Daoy (cell line): ENCODE measurements at places on chromosomes 3 and 15. TPM values are rescaled to one million over a fixed set of nuclear protein-coding genes. Genes with fewer than 3 reads are reported as not detected.

DNA sequence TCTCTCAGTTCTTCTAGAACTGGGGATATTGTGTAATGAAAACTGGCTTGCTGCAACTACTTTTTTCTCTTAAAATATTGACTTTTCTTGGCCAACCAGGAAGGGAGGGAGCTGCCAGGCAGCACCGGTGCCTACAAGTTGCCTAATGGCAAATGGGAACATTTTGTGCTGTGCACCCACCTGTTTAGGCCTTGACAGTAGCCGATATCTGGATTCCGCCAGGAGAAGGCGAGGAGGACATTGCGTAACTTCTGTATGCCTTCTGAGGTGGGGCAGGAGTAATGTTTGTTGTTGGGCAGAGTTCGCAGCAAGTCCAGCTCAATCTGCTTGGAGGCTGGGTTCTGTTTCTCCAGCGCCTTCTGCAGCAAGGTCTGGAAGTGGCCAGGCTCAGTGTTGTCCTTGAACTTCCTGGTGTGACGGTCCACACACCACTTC lies 64.9 kb downstream of the TBC1D2B start:
- no peak for DNase-seq

GRCh38 chr3:36945333-36945980 lies 603 bp upstream of the TRANK1 start:
- no peak for DNase-seq

GRCh38 chr3:159008401-159008800 lies 206.5 kb downstream of the MFSD1 start:
- no peak for DNase-seq

The CIB2 gene
- total RNA-seq, result 2.0 and 6.7 TPM in 2 replicates

DNA sequence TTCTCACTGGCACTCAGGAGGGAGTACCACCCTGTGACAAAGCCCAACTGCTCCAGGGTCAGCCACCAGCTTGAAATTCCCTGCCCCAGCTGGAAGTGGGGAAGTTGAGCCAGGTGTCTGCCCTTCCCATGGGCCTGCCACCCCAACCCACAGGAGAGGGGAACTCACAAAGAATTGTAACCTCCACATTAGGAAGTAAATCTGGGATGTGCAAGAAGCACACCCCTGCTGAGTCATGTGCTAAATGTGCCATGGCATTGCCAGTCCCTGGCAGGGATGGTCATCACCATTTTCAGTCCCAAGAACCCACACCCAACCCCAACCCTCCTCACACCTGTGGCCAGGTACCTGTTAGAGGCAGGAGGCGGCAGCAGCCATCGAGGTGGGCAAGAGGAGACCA lies 165.2 kb upstream of the THBS1 start:
- no peak for DNase-seq

DNA sequence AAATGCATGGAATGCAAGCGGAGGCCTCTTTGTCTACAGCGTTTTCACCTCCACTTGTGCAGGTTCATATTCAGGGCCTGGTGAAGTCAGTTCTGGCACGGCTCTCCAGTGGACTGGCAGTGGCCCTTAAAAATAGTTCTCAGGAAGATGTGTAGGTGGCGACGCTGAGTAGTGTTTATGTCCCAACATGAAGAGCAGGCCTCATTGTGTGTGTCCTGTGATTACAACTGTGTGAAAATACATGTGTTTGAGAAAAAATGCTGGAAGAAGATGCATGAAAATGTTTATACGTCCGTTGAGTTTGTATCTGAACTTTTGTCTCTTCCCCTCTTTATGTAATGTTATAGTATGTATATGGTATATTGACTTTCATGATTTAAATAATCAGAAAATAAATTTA lies 7.2 kb downstream of the LIPC start:
- DNase-seq, result peak; percentile 69

The UACA gene
- total RNA-seq, result 16.0 and 19.6 TPM in 2 replicates
